NCI-H510A (cell line): ENCODE measurements at places on chromosomes 6 and 20.

DNA sequence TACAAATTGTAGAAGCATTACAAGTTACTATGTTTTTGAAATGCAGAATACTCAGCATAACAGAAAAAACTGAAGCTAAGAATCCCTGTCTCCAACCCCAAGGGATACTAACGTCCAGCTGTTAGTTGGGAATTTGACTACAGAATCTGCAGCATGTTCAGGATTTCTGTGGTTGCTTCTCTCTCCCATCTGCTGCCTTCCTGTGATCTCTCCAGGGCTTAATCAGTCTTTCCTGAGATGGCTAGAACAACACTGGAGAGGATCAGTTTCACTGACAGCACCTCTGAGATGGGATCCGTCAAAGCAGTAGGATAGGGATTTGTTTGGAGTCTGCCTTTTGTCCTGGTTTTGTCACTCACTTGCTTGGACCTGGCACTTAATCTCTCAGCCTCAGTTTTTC is 73.3 kb upstream of the NUP153 start:
- no peak for DNase-seq

DNA sequence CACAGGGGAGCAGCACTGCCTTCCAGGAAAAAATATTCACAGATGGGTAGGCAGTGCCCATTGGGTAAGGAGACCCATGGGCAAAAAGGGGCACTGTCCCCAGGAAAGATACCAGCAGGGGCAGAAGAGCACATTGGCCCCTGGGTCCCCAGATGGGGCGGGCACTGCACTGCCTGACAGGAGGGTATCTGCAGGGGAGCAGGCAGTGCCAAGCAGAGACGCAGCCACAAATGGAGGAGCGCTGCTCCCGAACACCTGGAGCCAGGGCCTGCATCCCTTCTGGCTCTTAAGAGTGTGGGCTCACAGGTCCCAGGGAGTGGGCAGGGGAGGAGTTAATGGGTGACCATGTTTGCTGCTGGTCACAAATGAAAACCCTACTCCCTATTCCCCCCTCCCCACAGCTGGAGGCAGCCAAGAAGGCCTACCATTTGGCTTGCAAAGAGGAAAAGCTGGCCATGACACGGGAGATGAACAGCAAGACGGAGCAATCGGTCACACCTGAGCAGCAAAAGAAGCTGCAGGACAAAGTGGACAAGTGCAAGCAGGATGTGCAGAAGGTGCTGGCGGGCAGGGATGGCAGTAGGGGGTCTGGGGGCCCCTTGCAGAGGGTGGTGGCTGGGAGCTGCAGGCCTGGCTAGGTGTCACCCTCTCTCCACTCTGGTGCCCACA is 27.0 kb downstream of the SPDEF start:
- no peak for DNase-seq

GRCh38 chr6:46985943-46986342 is 56.2 kb downstream of the ADGRF1 start:
- DNase-seq = no peak

DNA sequence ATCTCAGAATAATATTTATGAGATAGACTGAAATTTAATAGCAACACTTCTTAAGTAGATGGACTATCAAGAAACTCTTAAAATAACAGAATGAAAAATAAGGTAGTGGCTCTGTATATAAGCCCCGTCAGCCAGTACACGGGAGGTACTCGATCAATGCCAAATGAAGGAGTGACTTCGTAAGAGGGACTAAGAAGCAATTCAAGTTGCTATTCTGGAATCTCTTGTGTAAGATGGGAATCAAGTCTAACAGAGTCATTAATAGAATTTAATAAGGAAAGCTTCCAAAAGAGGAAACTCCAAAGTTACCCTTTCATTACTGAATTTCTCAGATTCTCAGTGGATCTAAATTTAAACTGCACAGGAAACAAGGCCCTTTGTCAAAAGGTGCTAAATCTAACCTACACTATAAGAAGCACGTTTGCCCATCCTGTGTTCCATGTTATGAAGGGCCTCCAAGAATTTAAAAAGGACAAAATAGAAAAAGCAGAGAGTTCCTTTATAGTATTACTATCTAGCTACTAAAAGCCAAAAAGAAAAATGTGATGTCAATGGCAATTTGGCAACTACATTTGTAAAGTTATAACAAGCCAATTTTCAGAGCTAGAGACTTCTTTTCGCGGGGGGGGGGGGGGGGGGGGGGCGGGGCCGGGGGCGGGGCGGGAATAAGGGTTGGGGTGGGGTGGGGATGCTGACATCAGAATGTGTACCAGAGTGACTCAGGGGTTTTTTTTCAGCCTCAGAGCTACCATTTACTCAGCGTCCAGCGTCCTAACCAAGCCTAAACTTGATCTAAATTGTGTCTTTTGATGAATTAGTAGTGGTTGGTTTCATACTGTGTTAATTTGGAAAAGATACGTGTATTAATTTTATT is 200.6 kb downstream of the GMPR start:
- no peak for DNase-seq

GRCh38 chr20:4155953-4156352 is 140.6 kb upstream of the RNF24 start:
- no peak for DNase-seq

DNA sequence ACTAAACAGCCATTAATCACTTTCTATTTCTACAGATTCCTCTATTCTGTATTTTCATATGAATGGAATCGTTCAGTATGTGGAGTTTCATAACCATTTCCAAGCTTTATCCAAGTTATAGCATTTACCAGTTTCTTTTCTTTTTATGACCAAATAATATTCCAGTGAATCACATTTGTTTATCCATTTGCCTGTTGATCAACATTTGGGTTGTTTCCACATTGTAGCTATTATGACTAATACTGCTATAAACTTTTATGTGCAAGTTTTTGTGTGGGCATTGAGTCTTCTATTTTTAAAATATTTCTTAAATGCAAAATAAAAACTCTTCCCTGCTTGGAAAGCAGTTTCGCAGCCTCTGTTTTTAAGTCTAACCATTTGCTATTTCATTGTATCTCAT is 336.4 kb upstream of the OPRM1 start:
- no peak for DNase-seq

- DNase-seq = no peak
Measured at GRCh38 chr6:133208183-133208755, 32.9 kb upstream of the EYA4 start.

DNA sequence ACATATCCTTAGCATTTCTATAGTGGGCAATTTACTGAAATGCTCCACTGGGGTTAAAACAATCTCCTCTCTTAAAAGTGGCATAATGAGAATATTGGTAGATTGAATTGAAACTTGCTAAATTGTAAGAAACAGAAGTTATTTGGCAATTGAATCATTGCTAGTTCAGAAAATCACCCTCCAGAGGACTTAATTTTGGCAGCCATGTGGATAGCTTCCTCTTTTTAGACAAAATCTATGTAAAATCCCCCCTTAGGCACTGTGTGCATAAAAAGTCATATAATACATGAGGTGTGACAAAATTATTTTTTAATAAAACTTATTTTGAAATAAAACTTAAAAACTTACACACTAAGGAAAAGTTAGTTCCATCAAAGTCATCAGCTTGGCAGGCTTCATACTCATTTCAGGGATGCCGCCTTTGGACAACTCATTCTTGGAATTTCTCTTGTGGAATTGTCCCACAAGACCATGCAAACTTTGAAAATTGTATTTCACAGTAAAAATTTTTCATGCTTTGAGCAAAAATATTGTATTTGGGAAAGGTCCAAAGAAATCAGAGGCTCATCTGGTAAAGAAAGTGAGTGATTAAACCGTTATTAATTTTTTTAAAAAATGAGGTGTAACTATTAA is 473.0 kb downstream of the BCKDHB start:
- no peak for DNase-seq
